ENCODE measurements at places on chromosomes 5 and 9.

DNA sequence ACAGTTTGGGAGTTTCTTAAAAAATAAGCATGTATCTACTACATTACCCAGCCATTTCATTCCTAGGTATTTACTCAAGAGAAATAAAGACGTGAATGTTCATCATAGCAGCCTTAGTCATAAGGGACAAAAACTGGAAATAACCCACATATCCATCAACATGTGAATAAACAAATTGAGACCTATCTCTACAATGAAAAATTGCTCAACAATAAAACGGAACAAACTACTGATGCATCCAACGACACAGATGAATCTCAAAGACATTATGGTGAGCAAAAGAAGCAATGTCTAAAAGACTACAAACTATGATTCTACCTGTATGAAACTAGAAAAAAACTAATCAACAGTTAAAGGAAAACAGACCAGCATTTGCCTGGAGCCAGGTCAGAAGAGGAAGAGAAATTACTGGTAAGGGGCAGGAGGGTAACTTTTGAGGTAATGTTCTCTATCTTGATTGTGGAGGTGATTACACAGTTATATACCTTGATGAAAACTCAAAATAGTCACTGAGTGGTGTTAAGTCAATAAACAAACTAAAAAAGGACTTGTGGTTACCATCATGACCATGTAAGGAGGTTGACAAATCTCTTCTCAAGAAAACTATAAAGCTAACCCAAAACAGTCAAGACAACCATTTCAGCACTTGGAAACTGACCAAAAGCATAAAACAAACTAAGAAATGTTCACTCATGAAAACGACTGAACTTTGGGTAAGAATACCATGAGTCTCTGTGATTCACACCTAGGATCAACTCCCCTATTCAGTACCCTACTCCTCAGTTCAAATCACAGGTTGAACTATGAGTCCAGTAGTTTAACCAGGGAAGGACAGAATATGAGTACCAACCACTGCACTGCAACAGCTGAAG lies 10.4 kb downstream of the UIMC1 start:
- no peak for DNase-seq

- DNase-seq = no peak
These were observed 146.5 kb downstream of the AOPEP start for GRCh38 chr9:94872891-94873511.

GRCh38 chr9:84778570-84778969 lies 109.0 kb downstream of the NTRK2 start:
- no peak for DNase-seq

DNA sequence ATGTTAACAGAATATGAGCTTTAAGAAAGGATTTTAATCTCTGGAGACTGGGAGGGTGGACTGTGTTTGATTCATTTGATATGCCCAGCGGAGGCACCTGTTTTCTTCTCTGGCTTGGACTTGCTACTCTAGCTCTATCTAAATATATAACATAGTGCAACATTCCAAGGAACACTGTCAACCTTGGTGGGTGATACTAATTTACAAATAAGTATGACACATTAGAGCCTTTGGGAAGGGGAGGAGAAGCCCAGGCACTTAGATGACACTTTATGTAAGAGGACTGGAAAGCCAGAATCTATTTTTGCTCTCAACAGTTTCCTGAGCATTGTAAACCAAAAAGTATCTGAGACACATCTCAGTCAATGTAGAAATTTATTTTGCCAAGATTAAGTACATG lies 83.4 kb upstream of the SHISAL2B start:
- DNase-seq = no peak

- DNase-seq = no peak
These were observed 141.4 kb downstream of the PLK2 start for GRCh38 chr5:58318468-58318867.

- no peak for DNase-seq
These were observed 219.8 kb downstream of the SLIT3 start for GRCh38 chr5:169081000-169081724.

- DNase-seq = no peak
These were observed 95.4 kb upstream of the LIFR start for GRCh38 chr5:38651806-38652205.

- no peak for DNase-seq
These were observed 677.7 kb upstream of the MEF2C start for GRCh38 chr5:89560696-89561095.

GRCh38 chr5:74667396-74667795 lies 17.6 kb upstream of the HEXB start:
- no peak for DNase-seq

GRCh38 chr5:154189256-154189818 lies 1.2 kb upstream of the GALNT10 start:
- no peak for DNase-seq

DNA sequence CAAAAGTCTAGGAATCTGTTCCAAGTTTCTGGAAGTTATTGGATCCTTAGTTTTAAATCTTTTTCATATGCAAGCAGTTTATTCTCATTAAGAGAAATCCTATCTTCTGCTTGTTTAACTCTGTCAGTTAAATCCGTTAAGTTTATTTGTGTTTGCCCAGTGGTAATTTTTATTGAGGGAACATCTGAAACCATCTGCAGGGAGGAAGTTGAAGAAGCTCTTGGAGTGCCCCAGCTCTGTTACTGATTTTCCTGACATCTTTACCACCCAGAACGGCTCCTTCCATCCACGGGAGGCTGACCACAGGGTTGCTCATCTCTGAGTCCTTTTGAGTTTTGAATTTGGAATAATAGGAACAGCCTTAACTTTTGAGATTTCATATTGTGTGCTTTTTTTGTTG lies 99.9 kb upstream of the ZNF618 start:
- no peak for DNase-seq

- DNase-seq = no peak
These were observed 561.1 kb downstream of the EBF1 start for GRCh38 chr5:158538506-158539074.

GRCh38 chr5:119319401-119319800 lies 36.4 kb upstream of the TNFAIP8 start:
- no peak for DNase-seq

- no peak for DNase-seq
These were observed 48.9 kb downstream of the GNAQ start for GRCh38 chr9:77982581-77983319.

DNA sequence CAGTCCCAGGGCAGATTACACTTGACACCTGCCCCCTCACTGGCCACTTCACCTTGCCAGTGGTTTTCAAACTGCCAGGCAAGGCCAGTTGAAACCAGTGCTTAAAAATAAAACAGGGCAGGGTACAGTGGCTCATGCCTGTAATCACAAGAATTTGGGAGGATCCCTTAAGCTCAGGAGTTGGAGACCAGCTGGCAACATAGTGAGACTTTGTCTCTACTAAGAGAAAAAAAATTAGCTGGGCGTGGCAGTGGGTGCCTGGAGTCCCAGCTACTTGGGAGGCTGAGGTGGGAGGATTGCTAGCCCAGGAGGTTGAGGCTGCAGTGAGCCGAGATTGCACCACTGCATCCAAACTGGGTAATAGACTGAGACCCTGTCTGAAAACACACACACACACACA lies 58.1 kb downstream of the ROPN1L start:
- no peak for DNase-seq
